ENCODE measurements at places on chromosomes 7 and 10.

DNA sequence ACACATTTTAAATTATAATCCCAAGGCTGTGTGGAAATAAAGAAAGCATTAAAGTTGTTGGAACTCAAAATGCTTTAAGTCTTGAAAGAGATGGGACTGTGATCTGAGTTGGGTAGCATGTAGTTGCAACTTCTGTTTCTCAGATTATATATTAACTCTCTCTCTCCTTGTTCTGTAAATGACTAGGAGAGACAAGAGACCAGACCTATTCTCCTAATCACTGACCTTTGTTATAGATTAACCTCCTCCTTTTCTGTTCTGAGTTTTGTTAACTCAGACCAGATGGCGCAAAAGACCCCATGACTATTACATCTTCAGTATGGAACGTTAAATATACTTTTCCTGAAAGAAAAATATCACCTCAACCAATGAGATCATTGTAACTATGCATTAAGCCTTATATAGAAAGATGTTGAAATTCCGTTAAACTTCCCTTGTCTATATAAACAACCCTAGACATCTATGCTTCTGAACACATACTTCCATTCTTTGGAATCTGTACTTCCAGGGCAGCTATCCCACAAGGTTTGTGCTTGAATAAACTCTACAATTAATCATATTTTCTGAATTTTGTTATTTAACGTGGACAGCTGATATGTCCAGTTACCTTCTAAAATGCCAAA lies 143.5 kb upstream of the TRIM24 start:
- no peak for DNase-seq

DNA sequence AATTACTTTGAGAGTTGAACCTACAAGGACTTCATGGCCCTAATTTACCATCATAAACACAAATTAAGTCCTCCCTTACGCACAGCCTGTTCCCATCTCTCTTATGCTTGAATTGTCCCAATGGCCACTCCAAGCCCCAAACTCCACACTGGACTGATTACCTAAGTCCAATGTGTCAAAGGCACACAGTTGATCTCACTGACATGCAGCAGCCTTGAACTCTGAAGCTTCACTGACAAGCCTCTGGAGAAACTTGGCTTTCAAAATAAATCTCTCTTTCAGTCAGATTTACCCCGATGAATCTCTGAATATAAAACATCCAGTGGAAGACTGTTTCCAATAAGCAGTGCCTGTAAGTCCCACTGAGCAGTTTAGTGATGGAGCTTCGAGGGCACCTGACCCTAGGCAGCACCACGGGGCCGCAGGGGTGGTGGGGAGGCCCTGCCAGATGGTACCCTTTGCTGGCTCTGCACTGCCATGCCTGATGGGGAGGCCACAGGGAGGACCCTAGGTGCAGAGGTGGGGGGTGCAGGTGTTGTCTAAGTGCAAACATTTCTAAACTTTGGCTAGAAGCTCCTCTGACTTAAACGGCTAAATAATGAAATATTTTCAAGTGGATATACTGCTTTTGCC lies 3.3 kb upstream of the MAT1A start:
- DNase-seq: no peak

DNA sequence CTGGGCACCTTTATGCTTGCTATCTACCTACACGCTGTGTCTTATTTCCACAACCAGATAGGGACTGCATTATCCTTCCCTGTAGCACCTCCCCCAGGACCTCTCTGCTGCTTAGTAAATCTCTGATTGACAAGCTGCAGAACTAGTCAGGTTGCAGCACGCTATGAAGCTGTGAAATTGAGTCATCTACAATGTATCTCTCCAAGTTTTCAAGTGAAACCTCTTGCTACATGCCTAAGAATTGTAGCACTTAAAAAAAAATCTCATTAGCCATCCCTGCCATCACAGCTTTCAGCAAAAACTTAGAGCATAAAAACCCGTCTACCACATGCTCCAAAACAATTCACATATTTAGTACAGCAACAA lies 69.7 kb upstream of the FGFR2 start:
- no peak for DNase-seq

- no peak for DNase-seq
These were observed 891.2 kb downstream of the PCDH15 start for GRCh38 chr10:53909791-53910190.

DNA sequence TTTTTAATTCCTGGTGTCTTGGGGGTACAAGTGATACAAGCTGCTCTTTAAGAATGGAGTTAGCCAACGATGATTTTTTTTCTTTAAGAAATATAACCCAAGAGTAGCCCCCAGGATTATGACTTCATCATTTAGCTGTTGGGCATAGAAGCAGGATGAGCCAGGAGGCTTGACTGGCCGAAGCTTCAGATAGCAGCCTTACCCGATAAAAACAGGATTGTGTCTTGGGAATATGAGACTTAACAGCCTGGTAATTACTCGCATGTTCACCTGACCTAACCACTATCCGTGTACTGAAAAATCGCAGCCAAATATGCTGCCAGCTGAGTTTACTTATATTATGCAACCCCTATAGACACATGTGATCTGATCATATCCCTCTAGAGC lies 346.0 kb upstream of the BMPER start:
- DNase-seq: no peak

GRCh38 chr7:120395526-120396019 lies 122.6 kb downstream of the KCND2 start:
- no peak for DNase-seq

GRCh38 chr10:69181433-69181832 lies 1.4 kb downstream of the SUPV3L1 start:
- no peak for DNase-seq

- no peak for DNase-seq
These were observed 193.1 kb upstream of the SEMA3C start for GRCh38 chr7:81111781-81112540.

DNA sequence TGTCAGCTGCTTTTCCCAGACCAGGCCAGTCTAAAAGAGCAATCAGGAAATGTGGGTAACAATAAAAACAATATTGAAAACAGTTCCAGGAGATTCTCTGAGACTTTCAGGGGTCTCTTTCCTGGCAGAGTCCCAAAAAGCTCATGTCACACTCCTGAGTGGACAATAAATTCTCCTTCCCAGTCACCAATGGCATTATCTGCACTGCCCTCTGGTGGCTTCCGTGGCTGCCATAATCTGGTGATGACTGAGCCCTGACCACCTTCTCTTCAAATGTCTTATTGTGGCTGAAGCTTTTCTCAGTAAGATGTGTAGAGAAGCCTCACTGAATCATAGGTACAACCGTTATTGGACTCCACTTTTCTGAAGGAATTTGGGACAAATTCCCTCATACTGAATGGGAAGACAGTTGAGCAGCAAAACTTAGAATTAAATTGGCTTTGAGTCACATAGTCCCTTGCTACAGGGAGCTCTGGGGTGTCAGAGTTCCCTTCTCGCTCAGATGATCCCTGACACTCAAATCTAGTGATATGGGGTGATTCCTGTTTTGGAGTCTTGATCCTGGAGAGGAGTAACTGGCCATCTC lies 24.4 kb upstream of the ASAH2 start:
- peak; percentile 37 for DNase-seq

- no peak for DNase-seq
These were observed 51.4 kb upstream of the SEC61G start for GRCh38 chr7:54810401-54810800.

- no peak for DNase-seq
These were observed 123.3 kb downstream of the TMEM26 start for GRCh38 chr10:61329854-61330253.

GRCh38 chr7:139572704-139573385 lies 49.4 kb downstream of the CLEC2L start:
- DNase-seq: no peak

GRCh38 chr10:85558533-85558932 lies 808.1 kb downstream of the GRID1 start:
- DNase-seq: no peak

DNA sequence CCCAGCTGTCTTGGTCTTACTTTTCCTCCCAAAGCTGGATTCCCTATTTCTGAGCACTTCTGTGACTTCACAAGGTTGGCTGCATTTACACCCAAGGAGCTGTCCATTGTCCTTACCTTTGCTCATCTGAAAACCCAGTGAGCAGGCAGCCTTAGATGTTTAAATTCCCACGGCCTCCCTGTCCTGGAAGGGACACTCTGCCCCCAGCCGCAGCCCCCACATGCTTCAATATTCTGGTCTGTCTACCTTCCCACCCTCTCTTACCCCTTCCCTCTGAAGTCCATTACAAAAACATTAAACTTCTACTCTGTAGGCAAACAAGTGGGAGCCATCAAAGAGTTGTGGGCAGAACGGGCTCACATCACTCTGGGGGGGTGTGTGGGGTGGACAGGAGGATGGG lies 73.8 kb upstream of the EFCAB10 start:
- no peak for DNase-seq
